ENCODE measurements at places on chromosomes 3 and 15. TPM values are rescaled to one million over a fixed set of nuclear protein-coding genes. Genes with fewer than 3 reads are reported as not detected.

TRPM1 gene
- total RNA-seq, result not detected

LTK gene
- total RNA-seq, result under 0.01 TPM

PLA1A gene
- total RNA-seq, result 0.32 TPM

CMTM8 gene
- not detected for total RNA-seq

ZDHHC23 gene
- total RNA-seq, result 1.0 TPM

AMT gene
- total RNA-seq, result 0.28 TPM

RLBP1 gene
- not detected for total RNA-seq

NR2E3 gene
- under 0.01 TPM for total RNA-seq

GP5 gene
- 0.14 TPM for total RNA-seq

CPB1 gene
- total RNA-seq, result not detected

C3orf33 gene
- total RNA-seq, result 2.9 TPM

Measured in smooth muscle cell of the umbilical artery (primary cell).